ENCODE measurements at places on chromosomes 6 and 20.

DNA sequence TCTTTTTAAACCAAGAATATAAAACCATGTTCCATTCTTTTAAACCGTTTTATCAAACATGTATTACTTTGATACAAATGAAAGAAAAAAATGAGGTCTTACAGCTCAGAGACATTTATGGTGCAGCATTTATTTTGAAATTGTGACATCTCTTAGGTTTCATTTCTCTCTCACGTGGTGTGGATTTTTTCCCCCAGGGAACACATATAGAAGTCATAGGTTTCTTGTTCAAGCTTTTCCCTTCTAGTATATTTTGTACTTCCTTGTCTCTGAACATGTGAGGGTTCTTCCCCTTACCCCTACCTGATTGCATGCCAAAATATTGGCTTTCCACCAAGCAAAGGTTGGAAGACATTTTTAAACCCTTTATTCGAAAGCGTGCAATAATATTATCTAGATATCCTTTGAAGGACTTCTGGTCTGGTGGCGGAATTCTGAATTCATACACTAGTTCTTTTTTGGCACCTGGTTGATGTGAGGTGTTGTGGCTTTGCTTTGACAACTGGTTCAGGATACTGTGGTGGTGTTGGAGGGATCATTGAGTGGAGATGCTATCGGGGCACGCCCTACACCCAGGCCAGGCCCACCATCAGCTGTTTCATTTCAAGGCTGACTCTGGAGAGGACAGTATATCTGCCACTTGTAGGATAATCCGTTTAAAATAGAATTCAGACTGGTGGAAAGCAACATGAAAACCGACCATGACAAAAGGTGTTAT lies 5.6 kb upstream of the FAM50B start:
- no peak for DNase-seq

- DNase-seq = no peak
Observed at GRCh38 chr6:18019539-18020534, 32.4 kb upstream of the KIF13A start.

DNA sequence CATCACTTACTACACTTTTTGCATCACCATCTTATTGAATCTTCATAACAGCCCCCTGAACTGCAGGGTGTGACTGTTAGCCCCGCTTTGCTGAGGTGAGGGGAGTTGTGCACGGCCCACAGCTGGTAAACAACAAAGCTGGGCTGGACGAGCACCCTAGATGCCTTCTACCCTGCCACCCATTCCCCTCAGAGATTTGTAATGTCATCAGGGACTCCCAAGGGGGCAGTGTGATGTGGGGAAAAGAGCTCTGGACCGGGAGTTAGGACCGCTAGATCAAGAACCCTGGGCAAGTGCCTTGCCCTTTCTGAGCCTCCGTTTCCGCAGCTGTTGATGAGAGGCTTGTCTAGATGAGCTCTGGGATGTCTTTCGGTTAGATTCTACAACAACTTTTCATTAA lies 20.9 kb downstream of the PKIG start:
- no peak for DNase-seq

DNA sequence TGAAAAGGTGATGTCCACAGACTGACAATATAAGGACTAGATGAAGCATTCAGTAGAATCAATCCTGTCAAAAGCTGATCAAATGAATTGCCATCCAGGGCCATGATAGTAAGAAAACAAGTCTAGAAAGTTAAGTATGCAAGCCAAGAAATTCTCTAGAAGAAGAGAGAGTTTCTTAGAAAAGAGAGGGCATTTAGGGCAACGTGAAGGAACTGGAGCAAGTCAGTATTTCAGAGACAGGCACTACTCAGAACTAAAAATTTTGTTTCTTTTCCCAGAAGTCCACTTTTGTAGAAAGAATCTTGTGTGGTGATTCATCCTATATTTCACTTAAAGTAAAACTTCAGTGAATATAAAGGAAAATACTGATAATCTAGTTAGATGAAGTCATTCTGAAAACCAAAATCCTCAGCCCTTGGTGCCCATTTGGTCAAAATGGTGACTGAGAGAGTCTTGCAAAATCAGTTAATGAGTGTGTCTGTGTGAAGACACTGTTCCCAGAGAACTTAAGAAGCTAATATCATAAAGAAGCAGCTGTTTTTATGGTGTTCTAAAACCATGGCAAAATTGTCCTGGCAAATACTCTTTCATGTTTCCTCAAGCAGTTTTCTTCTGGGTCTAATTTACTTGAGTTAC lies 82.2 kb downstream of the COL19A1 start:
- DNase-seq = no peak

DNA sequence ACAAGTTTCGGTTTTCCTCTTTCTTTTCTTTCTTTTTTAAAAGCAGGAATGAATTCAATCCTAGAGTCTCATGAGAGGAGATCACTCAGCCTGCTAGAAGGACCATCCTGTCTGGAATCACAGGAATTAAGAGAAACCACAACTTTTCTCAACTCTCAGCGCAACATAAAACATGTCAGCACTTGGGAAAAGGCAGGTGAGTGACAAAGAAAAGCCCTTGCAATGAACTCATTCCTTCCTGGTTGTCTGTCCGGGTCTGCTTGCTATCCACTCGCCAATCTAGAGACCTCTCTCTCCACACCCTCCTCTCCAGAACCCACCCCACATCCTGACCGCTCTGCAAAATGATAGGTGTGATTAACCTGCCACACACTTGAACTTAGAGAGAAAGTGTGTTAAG lies 253.8 kb downstream of the LY86 start:
- no peak for DNase-seq

- no peak for DNase-seq
Observed at GRCh38 chr6:11214901-11215300, 17.6 kb downstream of the NEDD9 start.

GRCh38 chr6:16414205-16414604 lies 175.8 kb downstream of the GMPR start:
- no peak for DNase-seq

DNA sequence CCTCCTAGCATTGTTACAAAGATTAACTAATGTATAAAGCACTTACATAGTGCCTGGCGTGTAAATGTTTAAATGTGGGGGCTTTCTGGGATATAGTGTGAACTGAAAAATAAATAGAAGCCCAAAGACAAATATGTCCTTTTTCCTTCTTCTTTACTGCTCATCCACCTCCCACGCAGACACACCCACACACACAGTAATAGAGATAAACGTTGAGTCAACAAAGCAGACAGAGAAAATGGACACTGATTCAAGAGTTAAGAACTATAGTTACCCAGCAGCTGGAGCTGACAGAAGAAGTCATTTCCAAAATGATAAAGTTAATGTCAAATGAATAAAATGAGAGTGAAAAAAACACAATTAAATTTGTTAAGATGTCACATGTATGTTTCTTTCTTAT lies 68.3 kb downstream of the FHL5 start:
- DNase-seq = no peak

DNA sequence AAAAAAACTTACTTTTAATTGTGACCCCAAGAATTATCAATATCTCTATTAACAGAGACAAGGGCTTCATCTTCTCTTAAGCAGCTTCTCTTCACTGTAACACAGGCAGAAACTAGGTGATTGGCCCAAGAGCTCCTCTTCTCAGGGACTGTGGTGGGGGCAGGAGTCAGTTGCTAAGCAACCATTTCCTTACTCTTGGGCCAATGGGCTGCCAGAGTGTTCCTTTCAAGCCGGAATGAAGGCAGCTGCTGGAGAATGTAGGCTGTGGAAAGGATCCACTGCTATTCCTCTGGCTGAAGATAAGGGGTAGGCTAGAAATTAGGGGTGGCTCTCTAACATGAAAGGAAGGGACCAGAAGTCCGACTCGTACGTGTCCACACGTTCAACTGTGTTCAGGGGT lies at the start of gene SEL1L2:
Gene SEL1L2, minus strand, starts transcription at position 150 of the 400 bp plus-strand sequence. Its CDS starts 80 bp downstream, at position 70.
- no peak for DNase-seq

GRCh38 chr6:170471491-170471890 lies 81.6 kb downstream of the PSMB1 start:
- DNase-seq = no peak

GRCh38 chr6:157305670-157306653 lies 17.4 kb downstream of the TMEM242 start:
- DNase-seq = no peak

DNA sequence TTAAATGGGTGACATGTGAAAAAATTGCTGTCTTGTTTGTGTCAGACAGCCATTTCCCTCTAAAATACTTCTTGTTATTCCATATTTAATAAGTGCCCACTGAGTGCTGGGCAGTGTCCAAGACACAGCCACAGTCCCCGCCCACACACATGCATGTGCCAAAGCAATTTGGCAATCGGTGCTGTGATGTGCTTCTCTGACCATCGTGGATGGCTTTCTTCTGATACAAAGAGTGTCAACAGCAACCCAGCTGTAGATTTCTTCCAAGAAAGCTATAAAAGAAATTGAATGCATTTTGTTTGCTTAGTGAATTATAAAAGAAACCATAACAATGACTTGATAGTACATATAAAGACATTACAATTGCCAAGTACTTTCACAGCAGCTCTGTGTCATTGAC lies 140.5 kb upstream of the ATXN1 start:
- no peak for DNase-seq

DNA sequence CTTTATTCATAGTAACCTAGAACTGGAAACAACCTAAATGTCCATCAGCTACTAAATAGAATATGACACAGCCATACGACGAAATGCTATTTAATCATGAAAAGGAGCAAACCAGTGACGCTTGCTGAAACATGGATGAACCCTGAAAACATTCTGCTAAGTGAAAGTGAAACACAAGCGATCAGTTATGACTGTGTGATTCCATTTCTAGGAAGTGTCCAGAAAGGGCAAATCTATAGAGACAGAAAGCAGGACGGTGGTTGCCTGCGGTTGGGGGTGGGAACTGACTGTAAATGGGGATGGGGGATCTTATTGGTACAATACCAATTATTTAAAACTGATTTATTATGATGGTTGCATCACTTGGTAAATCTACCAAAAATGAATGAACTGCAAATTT lies 126.8 kb downstream of the IPCEF1 start:
- no peak for DNase-seq

DNA sequence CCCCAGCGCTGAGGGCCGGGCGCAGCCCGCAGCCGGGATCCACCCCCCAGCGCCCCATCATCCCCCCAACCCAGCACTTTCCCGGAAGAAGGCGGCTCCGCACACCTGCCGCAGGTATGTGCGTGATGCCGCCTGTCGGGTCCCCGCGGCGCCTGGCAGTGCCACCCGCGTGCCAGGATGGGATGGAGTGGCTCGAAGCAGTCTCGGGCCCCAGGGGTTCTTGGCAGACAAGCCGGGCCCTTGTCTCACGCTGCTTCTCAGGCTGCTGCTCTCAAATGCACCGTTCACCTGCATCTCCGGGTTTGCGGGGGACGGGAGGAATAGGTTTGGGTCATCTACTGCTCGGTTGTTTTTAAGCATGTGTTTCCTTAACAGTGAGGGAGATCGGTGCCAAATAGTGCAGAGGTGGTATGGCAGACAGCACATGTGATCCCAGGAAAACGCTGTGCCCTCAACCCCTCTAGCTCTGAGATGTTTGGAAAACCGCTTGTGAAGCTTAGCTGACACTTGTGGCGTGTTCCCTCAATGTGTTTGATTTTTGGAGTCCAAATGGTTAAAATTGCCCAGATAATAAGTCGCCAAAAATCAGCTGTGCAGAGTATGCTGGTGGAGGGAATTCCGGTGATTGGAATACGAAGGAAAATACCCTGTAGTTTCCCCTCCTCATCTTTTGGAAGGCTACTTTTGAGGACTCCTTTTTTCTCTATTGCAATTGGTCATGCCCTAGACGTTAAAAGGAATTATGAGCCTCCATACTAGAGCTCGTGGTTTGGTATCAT lies 926 bp downstream of the MYLIP start:
- no peak for DNase-seq

- peak; percentile 55 for DNase-seq
Observed at GRCh38 chr6:85077098-85077497, 312.7 kb upstream of the TBX18 start.

GRCh38 chr6:31877125-31877650 lies 1.6 kb downstream of the SLC44A4 start:
- no peak for DNase-seq

- no peak for DNase-seq
Observed at GRCh38 chr6:1606780-1607515, 2.8 kb upstream of the FOXC1 start.

DNA sequence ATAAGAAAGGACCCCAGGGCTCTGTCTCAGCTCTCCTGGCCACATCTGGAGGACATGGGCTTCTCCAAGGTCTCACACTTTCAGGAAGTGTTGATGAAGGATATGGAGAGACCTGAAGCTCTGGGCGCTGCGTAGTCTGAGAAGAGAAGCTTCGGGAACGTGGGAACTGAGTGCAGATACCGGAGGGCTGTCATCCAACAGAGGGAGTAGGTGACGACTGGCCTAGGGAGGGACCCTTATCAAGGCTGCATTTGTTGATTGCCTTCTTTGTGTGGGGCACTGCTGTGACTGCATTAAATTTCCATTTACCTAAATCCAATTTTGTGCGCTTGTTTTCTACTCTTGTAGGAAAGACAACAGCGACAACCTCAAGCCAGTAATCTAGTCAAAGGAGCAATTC lies 63.4 kb downstream of the PLG start:
- no peak for DNase-seq

GRCh38 chr6:21850691-21851090 lies 257.1 kb downstream of the SOX4 start:
- DNase-seq = no peak

DNA sequence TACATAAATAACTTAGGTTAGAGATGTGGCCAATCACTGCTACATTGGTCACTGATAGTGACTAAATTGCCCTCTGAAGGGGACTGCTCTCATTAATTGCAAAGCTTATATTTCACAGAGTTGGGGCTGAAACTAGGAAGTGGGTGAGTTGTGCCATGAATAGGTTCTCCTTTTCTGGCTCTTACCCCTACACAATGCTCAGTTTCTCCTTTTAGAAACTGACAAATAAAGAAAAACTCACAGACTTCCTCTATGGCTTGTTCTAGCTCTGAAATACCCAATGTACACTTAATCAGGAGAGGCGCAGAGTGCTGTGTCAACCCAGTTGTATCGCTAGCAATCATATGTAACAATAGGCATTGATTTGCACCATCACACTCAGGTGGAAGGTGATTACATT lies 41.2 kb upstream of the PROKR2 start:
- no peak for DNase-seq

DNA sequence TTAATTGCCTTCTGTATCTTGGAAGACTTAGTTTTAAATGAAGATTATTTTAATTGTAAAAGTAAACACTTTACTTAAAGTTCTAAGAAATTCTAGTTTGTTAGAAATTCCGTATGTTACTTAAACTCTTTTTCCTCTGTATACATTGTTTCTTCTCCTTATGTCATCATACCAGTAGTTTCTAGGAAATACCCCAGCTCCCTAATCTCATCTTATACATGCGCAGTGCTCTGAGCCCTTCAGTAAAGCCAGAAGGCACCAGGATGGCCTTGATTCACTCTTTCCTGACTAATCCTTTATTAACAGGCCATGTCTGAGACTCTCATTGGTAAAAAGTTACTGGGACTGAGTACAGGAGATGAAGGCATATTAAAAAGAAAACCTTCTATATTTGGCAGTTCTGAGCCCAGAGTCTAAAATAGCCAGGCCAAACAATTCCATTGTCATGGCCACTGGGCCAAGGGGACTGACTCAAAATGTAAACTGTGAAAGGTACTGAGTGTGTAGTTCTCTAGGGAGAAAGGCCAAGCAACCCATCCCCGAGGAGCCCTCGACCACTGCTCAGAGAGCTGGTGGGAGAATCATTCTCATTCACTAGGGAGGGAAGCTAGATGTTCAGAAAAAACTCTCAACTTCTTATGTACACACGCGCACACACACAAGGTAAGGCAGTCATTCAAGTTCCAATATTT lies 25.0 kb downstream of the SLC22A1 start:
- no peak for DNase-seq

- no peak for DNase-seq
Observed at GRCh38 chr6:130864344-130864743, 37.1 kb downstream of the SMLR1 start.

- DNase-seq = no peak
Observed at GRCh38 chr20:49668181-49668877, 45.3 kb downstream of the B4GALT5 start.

- no peak for DNase-seq
Observed at GRCh38 chr6:111592726-111593511, 12.8 kb downstream of the TRAF3IP2 start.
